CD4-positive, alpha-beta T cell treated with Interleukin-1 beta for 1 hour (primary cell): ENCODE measurements at places on chromosomes 5 and 9.

- no peak for DNase-seq
These were observed 157.9 kb downstream of the RMI1 start for GRCh38 chr9:84138541-84138940.

DNA sequence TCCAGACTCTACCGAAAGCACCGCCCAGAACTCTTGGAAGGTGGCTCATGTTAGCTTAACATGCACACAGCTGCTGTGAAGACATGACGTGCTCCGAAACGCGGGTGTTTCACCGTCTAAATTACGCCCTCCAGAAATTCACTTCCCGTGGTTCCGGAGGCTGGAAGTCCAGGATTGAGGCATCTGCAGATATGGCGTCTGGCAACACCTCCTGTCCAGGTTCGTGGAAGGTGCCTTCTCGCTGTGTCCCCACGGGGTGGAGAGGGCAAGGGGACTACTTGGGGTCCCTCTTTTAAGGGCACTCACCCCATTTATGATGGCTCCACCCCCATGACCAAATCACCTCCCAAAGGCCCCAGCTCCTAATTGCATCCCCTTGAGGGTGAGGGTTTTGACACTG, 348.0 kb upstream of the IRX2 start:
- no peak for DNase-seq

DNA sequence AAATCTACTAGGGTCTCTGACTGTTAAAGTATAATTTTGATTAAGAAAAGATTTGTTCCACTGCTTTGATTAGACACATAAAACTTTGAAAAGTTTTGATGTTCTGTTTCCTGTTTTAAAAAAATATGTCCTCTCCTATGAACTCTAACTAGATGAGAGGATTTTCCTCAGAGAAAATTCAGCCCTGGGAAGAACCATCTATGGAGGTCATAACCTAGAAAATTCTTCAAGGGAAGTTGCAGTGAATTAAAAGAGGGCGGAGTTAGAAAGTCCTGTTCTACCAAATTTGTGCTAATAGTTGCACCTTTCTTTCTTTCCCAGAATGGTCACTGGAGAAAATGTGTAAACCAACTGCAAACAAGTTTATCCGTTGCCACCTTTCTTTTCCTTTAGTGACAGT, 27.7 kb downstream of the PIK3R1 start:
- DNase-seq = no peak

DNA sequence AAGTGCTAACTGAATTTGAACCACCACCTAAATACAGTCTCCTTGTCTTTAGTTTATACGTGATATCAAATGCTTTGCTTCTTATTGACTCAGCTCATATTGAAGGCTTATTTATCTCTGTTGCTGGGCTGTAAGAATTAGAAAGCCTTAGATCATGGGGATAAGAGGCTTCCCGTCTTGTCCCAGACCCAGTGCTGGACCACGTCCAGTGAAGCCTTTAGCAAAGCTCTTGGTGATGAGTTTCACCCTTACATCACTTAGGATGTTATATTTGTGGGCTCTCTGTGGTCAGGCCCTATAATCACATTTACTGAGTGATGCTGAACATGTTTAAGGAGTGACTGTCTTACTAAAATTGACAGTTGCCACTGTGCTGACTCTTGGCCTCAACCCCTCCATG, 11.2 kb downstream of the FAM240B start:
- no peak for DNase-seq

GRCh38 chr5:151897020-151897552, 27.6 kb downstream of the GLRA1 start:
- no peak for DNase-seq

- DNase-seq = no peak
These were observed 489.8 kb downstream of the SEMA5A start for GRCh38 chr5:9056046-9056445.

DNA sequence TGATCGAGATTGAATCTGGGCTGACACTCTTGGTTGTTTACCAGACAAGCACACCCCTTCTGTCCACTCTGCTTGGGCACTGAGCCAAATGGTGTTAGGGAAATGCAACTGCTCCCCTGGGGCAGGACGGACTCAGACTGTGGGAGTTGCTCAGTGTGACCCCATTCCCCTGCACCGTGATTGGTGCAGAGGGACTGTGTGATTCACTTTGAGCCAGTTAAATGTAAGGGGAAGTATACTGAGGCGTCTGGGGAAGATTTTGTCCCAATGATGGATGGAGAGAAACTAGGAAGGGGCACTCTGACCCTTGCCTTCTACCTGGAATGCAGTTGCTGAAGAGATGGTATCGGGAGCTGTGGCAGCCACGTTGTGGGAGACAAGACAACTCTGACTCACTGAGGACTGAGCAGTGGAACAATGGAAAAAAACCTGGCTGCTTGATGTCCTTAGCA, 196.0 kb upstream of the ANKRD55 start:
- DNase-seq = no peak
